ENCODE measurements at places on chromosomes 2 and 18.

- DNase-seq: no peak
These were observed 85.7 kb upstream of the APCDD1 start for GRCh38 chr18:10368456-10369453.

DNA sequence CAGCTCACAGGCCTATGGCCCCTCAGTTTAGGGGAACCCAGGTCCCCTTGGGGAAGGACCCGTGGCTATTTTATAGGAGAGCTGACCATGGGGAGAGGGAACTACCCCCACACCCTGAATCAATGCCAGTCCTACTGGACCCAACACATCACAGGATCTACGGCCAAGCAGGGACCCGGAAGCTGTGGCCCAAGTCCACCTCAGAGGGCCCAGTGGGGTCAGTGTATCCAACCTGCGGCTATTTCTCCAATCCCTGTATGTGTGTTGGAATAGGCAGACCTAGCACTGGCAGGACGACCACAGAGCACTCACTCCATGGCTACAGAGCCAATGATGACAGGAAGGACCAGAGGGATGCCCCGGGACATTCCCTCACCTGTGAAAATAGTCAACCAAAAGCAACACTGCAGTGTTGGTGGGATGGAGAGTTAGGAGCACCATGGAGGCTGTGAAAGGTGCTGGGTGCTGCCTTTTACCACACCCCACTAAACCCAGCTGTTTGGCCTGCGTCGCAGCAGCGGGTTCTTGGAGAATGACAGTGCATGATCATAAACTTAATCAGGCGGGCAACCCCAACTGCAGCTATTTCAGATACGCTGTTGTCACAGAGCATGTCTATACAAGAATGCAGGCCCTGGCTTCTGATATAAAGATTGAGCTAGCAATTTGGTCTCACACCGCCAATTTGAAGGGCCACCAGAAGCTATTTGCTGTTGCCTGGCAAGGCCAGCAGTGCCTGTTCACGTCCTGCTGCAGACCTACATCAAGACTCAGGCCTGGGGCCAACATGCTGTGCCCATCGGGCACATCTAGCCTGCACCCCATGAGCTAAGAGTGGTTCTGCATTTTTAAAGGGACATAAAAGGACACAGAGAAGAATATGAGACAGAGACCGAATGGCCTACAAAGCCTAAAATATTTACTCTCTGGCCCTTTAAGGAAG is 110.4 kb downstream of the EIPR1 start:
- DNase-seq: no peak

- DNase-seq: no peak
These were observed 205.8 kb downstream of the LDLRAD4 start for GRCh38 chr18:13424363-13424762.

- DNase-seq: peak; percentile 80
These were observed 19.3 kb downstream of the GPR55 start for GRCh38 chr2:230905448-230906421.

DNA sequence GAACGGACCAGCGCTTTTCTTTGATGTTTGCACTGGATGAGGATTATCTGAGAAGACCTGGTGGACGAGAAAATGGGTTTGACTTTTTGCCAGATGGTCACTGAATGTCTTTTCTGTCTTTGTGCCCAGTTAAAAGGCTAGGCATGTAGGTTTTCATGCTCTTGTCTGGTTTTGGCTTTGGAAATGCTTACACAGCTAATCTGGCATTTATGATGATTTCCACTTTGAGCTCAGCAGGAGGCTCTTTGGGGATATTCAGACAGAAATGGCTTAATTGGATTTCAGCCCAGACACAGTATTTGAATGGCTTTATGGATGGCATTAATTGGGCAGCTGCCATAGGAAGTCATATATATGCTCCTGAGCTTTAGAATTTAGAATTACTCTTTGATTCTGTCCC is 59.6 kb downstream of the NCK2 start:
- no peak for DNase-seq

DNA sequence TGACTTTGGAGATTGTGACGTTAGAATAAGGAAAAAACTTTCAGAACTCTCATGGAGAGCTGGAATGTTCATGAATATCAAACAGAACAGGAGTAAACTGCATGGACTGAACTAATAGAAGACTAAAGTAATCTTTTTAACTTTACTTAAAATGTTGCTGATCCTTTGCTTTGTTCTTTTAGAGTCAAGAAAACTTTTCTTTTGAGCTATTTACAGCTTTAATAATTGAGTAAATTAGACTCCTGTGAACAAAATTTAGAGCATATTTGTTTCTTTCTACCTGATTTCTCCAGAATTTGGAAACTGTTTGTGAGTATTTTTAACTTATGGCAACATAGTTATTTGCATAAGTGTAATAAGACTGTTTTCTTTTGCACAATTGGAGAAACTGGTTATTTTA is 146.3 kb downstream of the CDCA7 start:
- DNase-seq: no peak

DNA sequence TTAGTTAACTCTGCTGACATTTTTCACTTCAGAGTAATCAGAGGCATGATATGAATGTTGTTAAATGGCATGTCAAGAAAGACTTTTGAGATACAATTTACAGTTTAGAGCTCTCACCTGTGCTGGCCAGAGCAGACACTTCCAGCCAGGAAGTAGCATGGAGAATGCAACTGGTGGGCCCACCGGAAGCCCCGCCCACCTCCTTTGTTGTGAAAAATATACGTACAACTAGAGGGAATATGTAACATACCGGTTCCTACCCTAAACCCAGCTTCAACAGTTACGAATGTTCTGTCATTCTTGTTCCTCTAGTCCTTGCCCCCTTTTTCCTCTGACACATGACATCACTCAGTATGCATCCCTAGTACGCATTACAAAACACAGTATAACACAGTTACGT is 70.2 kb upstream of the ITM2C start:
- no peak for DNase-seq

GRCh38 chr2:204796581-204796980 is 251.3 kb downstream of the PARD3B start:
- DNase-seq: no peak

DNA sequence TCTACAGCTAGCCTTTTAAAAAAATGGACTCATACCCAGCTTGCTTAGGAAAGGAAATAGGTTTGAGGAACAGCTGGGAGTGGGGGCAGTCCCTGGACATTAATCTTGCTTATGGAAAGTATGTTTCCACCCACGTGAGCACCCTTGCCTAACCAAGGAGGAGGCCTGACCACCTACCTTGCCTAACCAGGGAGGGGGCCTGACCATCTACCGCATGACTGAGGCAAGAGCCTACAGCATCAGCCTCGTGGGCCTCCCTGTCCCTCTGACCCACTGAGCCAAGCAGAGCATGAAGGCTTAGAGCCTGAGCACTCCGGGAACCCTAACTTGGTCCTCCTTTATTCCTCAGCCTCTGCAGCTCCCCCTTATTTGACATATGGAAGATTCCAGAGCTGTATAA is 20.2 kb downstream of the PRKAG3 start:
- DNase-seq: no peak

DNA sequence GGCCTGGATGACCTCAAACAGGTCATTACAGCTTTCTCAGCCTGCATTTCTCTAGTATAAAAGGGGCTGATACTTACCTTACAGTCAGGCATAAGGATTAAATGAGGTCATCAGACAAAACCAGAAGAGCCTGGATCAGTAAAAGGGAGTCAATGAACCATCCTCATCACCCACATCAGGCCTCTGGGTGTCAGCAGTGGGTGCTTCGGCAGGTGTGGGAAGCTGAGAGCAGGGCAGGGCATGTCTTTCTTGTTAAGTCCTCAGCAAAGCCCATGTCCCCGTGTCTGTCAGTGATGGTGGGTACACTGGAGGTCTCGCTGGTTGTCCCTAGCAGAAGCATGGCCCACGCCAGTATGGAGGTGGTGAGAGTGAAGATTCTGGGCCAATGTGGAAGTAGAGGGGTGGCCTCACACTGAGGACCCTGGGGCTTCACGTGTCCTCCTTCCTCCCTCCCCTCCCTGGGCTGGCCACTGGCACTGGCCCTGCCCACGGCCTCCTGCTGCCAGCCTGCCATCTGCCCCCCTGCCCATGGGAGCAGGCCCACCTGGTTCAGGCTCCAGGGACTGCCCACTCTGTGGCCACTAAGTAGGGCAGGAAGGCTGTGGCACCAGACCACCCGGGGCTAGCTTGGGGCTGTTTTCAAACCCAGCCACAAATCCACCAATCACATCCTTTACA is 4.4 kb downstream of the ADRA2B start:
- no peak for DNase-seq

DNA sequence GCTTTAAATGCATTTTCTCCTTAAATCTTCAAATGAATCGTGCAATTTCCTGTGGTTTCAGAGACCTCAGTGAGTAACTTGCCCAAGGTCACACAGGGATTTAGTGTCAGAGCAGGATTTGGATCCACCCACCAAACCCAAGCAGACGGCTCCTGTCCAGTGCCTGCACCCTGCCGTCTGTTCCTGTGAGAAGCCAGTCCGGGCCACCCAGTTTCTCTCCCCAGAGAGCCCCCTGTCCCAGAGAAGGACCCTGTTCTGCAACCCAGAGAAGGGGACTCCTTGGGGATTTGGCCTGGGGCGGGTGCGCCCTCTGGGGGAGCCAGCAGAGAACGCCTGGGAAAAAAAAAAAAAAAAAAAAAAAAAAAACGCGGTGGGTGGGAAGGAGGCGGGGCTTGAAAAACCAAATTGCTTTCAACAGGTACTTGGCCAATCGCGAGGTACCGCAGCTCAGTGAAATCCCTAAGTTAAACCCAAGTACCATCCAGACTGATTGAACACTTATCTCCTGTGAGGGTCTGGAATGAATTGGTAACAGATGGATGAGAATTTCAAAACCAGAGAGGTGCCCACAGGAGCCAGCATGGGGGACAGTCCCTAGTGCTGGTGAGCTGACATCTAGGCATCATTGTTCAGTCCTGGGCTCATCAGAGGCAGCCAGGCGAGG is 30.9 kb upstream of the REEP1 start:
- DNase-seq: peak; percentile 14

- no peak for DNase-seq
These were observed 231.4 kb downstream of the FAM210A start for GRCh38 chr18:13494871-13495445.

DNA sequence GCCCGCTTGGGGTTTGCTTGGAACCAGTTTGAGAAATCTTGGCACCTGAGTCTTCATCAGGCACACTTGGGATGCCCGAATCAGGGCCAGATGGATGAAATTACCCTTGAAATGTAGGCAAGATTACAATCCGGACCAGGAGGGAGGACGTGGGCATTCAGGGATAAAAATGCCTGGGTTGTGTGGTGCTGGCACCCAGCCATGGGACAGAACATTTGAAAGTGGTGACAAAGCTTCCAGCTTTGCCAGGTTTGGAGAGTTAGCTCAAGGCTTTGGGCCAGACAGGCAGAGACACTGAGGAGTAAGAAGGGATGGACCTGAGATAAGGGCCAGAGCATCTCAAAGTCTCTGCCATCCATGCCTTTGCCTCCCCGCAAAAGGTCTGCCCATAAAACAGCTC is 182.2 kb downstream of the TTC32 start:
- DNase-seq: no peak

DNA sequence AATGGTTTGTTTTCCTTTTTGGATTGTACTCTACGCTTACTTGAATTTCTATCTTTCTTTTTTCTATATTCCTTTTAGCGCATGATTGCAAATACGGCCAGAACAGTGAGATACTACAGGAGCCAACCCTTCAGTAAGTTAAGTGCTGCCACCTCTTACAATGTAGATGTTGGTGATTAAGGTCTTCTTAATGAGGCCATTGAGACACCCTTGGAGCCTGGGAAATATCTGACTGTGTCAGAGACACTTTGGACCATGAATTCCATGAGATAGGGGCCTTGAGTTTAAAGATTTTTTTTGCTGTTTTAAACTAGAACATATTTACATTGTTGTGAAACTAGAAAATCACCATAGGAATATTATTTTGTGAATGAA is 27.1 kb upstream of the MAP3K20 start:
- no peak for DNase-seq

- DNase-seq: no peak
These were observed 9.8 kb downstream of the ARHGAP25 start for GRCh38 chr2:68744366-68744912.

GRCh38 chr2:20608666-20609348 is 42.1 kb downstream of the HS1BP3 start:
- no peak for DNase-seq

- DNase-seq: no peak
These were observed 1139.6 kb upstream of the FAM98A start for GRCh38 chr2:34738691-34739090.

DNA sequence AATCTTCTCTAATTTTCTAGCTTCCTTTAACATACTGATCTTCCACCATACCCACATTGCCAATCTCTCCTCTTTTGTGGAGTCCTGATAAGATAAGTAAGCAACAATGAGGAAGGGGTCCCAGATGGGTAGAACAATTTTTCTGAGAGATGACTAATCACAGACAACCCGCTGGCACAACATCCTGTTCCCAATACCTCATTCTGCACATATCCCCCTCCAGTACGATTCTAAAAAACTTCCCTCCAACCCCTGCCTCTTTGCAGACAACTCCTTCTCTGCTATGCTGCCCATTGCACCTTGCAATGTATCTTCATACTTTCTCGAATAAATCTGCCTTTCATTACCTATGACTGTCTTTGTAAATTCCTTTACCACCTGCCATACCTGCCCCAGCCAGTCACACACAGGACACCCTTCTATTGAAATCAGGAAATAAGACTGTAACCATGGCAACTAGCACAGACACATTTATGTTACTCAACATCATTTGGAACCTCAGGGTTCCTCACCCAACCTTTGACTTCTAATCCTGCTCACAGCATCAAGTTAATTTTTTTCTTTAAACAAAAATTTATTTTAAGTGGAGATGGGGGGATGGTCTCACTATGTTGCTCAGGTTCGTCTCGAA is 7.4 kb upstream of the EXOC6B start:
- DNase-seq: no peak

DNA sequence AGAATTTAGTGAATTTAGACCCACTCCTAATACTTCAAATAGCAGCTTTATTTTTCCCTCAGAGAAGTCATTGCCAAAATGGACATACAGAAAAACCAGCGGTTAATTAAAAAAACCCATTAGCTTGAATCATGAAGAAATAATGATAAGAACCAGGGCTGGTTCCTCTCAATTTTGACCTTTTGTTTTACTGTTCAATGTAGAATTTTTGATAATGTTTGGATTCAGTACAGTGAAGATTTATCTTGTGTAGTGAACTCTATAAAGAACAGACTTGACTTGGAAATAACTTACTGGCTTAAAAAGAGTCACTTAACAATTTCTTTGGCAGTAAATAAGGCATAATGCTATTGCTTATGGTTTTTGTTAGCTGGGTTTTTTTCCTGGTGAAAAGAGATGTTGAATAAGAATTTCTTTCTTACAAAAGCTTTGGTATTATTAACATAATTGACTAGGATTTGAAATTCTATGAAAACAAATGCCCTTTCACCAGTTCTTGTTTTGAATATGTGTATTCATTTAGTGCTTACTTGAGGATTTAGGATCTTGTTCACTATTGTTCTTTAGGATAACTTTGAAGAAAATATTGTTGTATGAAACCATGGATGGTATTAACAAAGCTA is 73.4 kb upstream of the ITPRID2 start:
- no peak for DNase-seq
